ENCODE measurements at places on chromosomes 7 and 10. TPM values are rescaled to one million over a fixed set of nuclear protein-coding genes. Genes with fewer than 3 reads are reported as not detected.

LRWD1 gene
- 12.6 TPM for total RNA-seq

CRYGN gene
- not detected for total RNA-seq

CFAP70 gene
- total RNA-seq: under 0.01 TPM

WNT8B gene
- total RNA-seq: not detected

CTAGE4 gene
- 0.59 TPM for total RNA-seq

ZFAND2A gene
- 16.0 TPM for total RNA-seq

PPP1R9A gene
- 0.15 TPM for total RNA-seq

TMEM140 gene
- 0.59 TPM for total RNA-seq

TAC1 gene
- not detected for total RNA-seq

CEP55 gene
- total RNA-seq: 78.7 TPM

PLAC9 gene
- 23.6 TPM for total RNA-seq

EMX2 gene
- not detected for total RNA-seq

BTBD16 gene
- total RNA-seq: not detected

All from bronchus fibroblast of lung (primary cell).